ENCODE measurements at places on chromosomes 5 and 9. TPM values are rescaled to one million over a fixed set of nuclear protein-coding genes. Genes with fewer than 3 reads are reported as not detected.

The PDZD2 gene
- 47.3 TPM for polyA plus RNA-seq

The RGS7BP gene
- 0.63 TPM for polyA plus RNA-seq

The IFNK gene
- not detected for polyA plus RNA-seq

The LCN12 gene
- polyA plus RNA-seq = 27.1 TPM

The NUDT12 gene
- polyA plus RNA-seq = 6.3 TPM

The CLIC3 gene
- 2.8 TPM for polyA plus RNA-seq

The PCDHB5 gene
- polyA plus RNA-seq = 5.5 TPM

The KIF4B gene
- polyA plus RNA-seq = 10.6 TPM

GRCh38 chr9:129697656-129698253, 32.3 kb downstream of the PRRX2 start:
- no peak for DNase-seq

DNA sequence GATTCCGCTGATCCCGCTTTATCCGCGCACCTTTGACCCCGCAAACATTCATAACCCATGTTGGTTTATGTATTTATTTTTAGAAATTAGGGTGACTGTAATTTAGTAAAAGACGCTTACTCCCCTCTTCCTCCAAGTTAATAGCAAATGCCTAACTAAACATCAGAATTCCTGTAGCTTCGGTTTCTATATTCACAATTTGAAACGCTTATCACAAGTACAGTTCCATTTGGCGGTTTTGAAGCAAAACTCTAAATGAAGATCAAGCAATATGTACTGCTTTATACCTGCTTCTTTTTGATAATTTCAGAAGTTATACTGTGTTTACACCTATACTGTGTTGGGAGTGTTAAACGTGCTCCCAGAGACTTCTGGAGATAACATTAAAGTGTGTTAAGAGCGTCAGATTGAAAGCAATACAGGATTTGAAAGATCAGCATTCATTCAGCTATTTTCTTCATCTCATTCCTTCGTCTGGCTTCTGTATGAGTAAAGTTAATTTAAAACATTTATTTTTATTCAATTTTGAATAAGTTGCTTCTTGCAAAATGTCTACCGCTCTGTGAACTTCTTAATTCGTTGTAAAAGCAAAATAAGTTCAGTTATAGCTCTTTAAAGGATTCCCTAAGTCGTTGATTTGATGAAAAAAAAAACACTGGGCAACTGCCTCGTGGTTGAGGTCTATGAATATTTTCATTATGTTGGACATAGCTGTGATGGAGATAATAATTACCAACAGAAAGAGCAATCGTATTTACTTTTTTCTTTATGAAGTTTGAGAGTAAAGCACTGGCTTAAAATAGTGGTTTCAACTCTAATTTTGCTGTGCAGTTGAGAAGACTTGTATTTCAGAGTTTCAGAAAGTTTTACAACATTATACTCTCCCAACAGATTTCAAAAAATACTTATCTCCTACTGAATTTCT, 2.5 kb downstream of the PRDM6 start:
- DNase-seq = no peak

- DNase-seq = no peak
Measured at GRCh38 chr5:53100606-53101005, 9.0 kb downstream of the MOCS2 start.

DNA sequence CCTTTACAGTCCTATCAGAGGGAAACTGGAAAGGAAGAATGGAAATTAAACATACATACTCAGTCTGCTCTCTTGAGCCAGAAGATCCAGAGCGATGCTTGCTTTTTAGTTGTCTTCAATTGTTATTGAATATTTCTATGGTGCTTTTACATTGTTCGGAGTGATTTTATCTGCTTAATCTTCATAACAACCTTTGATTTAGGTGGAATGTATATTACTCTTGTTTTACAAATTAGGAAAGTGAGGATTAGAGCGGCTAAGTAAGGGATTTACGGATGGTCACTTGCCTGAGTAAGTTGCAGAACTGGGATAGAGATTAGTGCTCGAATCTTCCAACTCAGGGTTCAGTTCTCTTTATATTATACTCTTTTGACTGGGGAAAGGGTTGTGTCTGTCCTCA, 69.1 kb downstream of the PBX3 start:
- no peak for DNase-seq

GRCh38 chr9:124878021-124878420, 16.1 kb downstream of the ARPC5L start:
- DNase-seq = no peak

GRCh38 chr5:178340637-178341036, 108.0 kb upstream of the PHYKPL start:
- DNase-seq = no peak

- no peak for DNase-seq
Measured at GRCh38 chr5:131610198-131611063, 24.6 kb downstream of the RAPGEF6 start.

GRCh38 chr5:20636686-20637085, 648.7 kb upstream of the CDH18 start:
- DNase-seq = no peak

- no peak for DNase-seq
Measured at GRCh38 chr5:95163079-95163478, 121.8 kb downstream of the MCTP1 start.
